G401 (cell line): ENCODE measurements at places on chromosomes 6 and 20. TPM values are rescaled to one million over a fixed set of nuclear protein-coding genes. Genes with fewer than 3 reads are reported as not detected.

DNA sequence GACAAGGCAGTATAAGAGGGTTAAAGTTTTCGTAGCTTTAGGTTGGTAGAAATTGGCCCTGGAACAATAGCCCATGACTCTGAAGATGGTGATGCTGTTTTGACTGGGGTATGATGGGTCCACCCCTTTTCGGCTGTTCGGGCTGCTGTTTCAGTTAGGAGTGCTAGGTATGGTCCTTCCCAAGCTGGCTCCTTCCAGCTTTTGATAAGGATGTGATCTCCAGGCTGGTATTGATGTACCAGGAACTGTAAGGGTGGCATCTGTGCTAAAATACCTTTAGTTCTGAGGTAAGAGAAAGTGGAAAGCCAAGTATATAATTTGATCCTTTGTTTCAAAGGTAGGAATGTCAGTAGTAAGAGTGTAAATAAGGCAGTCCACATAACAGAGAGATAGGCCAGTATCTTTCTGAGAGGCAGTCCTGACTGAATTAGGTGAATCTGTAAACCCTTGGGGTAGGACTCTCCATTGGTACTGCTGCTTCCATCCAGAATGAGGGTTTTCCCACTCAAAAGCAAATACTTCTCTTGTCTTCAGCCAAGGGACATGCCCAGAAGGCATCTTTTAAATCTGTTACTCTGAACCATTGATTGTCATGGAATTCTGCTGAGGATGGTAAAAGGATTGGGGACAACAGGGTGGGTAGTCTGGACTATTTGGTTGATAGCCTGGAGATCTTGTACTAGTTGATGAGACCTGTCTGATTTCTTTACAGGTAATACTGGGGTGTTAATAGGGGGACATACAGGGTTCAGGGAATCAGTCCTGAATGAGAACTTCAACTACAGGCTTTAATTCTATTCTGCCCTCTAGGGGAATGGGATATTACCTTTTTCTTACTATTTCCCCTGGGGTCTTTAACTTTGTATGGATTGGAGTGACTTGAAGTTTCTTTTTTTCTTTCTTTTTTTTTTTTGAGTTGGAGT, 6.1 kb upstream of the ZNFX1 start:
- no peak for DNase-seq

- DNase-seq: peak; percentile 49
These were observed 552.8 kb upstream of the CITED2 start for GRCh38 chr6:139927236-139927635.

Gene BTBD9
- 6.5 and 9.5 TPM in 2 replicates for total RNA-seq

Gene ADGB
- not detected in 2 replicates for total RNA-seq

Gene IL22RA2
- total RNA-seq: not detected in 2 replicates

DNA sequence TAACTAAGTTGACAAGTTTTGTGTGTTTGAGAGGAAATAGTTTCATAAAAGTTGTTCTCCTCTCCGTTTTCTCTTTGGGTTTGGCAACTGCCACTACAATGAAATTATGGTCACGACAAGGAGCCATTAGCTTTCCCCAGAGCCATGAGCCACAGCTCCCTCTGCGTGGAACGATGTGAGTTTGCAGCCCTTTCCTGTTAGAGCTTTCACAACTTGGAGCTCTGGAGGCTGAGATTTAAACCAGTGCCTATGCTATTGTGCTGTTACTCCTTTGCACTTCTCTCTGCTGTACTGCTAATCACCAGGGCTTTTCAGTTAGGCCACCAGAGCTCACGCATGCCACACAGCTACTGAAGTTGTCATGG, 29.3 kb upstream of the TXNDC5 start:
- no peak for DNase-seq
